ENCODE measurements at places on chromosomes 5 and 9. TPM values are rescaled to one million over a fixed set of nuclear protein-coding genes. Genes with fewer than 3 reads are reported as not detected.
A peak's percentile ranks its signal among the peaks of the same experiment; 100 is the strongest.

- DNase-seq: peak; percentile 31
Observed at GRCh38 chr5:159331093-159331973, 1.0 kb upstream of the IL12B start.

- no peak for DNase-seq
Observed at GRCh38 chr5:149117970-149118369, 23.3 kb upstream of the ABLIM3 start.

DNA sequence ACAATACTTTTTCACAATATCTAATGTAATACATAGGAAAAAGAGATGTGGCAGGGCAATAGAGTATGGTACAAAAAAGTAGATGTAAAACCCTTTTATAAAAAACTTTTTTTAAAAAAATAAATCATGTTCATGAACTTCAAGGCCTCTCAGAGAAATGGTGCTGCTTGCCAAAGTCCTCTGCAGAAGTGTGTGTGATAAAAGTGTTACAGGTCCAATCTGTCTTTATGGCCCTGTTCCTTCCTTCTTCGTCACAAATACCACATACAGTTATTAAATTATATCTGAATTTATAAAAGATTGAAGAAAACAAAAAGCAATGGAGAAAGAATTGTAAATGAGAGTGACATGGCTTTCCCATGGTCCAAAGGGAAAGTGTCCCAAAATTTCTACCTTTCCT lies 21.7 kb upstream of the CCNH start:
- DNase-seq: no peak

DNA sequence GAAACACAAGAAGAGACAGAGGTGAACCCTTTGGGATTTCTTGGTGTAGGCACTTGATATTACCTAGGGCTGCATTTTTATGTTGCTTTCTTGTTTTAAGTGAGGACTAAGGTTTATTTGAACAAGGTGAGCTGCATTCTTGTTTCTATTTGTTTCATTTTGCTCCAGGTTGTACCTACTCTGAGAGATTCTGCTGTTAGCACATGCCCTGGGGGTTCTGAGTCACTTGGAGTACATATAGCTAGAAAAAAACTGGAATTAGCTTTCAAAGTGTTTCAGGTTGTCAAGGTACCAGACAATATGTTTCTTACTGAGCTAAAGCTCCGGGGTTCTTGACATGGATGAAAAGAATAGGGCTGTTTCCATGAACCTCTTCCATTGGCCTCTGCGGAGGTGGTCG lies 299.4 kb downstream of the ICE1 start:
- no peak for DNase-seq

The NME5 gene
- total RNA-seq: 0.53 TPM

The TMC1 gene
- 1.0 TPM for total RNA-seq

The DRD1 gene
- total RNA-seq: not detected

GRCh38 chr5:95901676-95902627 lies 59.7 kb downstream of the ELL2 start:
- peak; percentile 96 for DNase-seq

DNA sequence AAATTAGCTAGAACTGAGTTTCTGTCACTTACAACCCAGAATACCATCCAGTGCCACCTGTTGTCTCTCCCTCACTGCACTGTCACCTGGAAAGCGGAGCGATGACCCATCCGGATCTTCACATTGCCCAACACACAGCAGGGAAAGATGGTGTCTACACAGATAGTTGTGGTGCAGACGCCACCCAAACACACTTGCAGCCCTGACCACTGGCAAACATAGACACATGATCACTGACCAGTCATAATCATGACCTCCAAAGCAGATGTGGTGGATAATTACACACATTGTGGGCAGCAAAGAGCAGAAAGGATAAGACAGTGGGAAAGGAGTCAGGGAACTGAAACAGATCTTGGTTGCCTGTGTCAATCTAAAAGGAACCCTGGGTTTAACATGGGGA lies 64.7 kb downstream of the GABBR2 start:
- DNase-seq: no peak

DNA sequence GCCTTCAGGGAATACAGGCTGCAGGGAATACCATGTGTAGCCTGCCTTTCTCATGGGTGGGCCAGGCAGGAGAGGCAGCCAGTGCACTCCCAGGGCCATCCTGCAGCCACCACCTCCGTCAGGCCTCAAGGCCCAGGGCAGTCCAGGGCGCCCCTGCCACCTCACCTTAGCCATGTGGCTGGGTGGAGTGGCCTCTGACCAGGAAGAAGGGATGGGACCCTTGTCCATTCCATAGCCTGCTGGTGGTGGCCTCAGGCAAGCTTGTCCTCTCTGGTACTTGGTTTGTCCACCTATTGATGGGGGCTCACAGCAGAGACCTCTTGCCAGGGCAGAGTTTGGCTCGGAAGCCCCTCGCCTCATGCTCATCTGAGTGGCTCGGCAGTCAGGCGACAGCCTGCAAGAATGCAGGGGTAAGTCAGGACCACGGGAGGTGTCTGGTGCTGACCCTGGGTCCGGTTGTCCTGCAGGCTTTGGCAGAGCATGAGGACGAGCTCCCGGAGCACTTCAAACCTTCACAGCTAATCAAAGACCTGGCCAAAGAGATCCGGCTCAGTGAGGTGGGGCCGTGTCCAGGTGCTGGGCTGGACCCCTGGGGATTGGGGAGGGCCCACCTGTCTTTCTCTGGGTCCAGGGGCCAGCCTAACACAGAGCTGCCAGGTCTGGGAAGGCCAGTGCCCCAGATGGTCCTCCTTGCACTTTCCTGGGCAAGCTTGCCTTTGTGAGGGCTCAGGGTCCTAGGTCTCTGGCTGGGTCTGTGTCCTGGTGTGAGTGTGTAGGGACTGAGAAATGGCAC lies 82.9 kb downstream of the PHF2 start:
- no peak for DNase-seq

The AQP3 gene
- 47.7 TPM for total RNA-seq

The S1PR3 gene
- 0.79 TPM for total RNA-seq

All from bronchial epithelial cell (primary cell).